ENCODE measurements at places on chromosomes 4 and X.

GRCh38 chr4:156939801-156940200 lies 31.8 kb downstream of the PDGFC start:
- DNase-seq: no peak

- DNase-seq: no peak
Observed at GRCh38 chr4:107600436-107600835, 119.6 kb downstream of the PAPSS1 start.

- DNase-seq: no peak
Observed at GRCh38 chr4:53026233-53026632, 164.1 kb downstream of the RASL11B start.

DNA sequence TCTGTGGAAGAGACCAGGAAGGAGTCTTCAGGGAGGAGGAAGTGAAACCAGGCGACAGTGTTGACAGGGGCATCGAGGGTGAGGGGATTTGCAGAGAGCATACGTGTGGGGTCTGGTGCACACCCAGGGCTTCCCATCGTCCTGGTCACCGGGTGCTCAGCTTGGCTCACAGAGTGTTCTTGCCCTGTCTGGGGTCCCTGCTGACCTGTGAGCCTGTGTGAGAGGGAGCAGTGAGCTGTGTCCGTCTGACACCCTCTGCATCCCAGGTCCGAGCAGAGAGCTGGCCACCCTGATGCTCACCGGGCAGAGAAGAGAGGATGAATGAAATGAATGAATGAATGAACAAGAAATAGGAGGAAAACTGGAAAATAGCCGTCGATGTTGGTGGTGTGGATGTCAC lies 46.5 kb downstream of the CPZ start:
- no peak for DNase-seq

- no peak for DNase-seq
Observed at GRCh38 chr4:173264684-173265185, 69.4 kb downstream of the HMGB2 start.

DNA sequence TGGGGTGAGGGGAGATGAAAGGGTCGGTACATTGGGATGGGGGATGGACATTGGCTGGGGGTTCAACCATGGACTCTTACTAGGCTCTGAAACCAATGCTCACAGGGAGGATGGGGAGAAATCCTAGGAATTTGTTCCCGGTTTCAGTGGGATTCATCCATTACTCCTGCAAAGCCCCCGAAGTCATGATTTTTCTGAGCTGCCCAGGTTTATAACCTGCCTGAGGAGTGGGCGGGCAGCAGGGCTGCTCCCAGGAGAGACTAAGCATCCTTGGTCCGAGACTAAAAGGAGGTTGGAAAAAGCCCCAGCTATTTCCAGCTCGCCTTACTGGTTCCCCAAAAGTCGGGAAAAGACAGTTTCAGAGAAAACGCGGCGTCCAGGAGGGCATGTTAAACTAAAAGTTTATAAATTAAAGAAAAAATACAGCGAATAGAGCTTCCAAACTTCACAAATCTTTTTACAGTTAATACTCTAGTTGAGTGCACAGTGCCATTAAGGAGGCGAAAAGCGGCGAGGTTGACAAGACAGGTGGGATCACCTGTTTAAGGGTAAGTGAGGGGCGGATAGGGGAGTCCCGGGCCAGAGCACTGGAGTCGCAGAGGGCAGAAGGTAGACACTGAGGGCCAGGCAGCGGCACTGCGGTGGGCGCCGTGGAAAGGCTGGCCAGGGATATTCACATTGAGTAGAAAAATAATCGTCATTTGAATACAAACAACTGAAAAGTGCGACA lies 3.7 kb downstream of the NKX3-2 start:
- no peak for DNase-seq

DNA sequence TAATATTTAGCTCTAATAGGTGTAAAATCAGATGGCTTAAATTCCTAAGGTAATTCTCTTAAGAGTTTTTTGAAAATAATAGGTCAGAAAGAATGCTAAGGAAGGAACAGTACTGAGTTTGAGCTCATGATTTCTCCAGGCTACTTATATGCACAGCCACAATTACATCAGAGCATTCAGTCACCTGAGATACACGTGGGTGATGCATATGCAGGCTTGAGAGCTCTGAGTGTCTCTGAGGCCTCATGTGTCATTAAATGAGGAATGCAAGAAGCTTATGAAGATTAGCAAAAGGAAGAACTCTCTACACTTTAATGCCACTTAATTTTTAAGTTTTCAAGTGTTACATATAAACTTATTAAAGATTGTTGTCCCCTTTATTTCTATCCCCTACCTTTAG lies 124.0 kb upstream of the STIM2 start:
- no peak for DNase-seq

GRCh38 chrX:20212486-20213089 lies 54.1 kb downstream of the RPS6KA3 start:
- DNase-seq: no peak

DNA sequence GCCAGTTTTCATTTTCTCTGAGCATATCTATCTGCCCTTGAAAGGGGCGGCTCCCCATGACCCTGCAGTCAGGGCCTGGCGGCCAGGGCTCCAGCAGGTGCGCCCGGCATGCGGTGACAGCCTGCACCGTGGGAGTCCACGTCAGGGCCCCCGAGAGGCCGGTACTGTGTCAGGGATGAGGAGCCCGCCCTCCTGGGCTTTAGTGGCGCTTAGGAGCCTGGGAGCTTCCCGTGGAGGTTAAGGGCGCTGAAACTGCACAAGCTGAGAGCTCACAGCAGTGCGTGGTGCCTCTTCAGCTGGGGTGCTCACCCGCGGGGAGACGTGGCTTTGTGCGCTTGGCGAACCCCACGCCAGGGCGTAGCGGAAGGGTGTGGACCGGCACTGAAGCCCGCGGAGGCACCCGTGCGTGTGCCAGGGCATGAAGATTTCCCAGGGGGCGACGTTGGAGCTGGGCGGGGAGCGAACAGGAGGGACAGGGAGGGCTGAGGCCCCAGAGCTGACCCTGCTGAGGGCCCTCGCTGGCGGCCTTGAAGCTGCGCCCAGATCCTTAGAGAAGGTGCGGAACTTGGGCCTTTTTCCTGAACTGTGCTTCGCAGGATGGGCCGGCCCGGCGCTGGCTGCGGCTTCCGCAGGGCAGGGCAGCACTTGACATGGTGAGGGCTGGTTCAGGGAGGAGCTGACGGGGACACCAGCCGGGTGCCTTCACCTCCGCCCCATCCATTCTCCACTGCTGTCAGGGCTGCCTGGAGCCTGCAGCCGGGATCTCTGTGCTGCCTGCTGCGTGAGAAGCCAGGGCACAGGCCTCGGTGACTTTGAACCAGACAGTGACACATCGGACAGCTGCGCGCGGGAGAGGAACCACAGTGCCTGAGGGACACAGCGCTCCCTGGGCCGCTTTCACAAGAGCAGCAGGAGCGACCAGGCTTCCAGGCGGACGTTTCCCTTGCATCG lies 32.9 kb downstream of the HTT-AS start:
- DNase-seq: peak; percentile 14

DNA sequence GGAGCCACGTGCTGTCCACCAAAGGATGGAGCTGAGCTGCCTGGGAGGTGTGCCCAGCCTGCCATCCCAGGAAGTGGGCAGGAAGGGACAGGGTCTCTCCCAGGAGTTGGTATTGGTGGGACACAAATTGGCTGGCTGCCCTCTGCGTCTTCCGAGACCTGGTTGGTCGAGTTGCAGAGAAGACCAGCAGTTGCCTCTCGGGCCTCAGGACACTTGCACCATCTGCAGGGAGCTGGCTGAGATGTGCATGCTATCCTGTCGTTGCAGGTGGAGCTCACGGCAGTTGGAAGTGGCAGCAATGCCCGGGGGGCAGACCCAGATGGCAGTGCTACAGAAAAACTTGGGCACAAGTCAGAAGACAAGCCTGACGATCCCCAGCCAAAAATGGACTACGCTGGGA lies 30.2 kb downstream of the BCORL1 start:
- DNase-seq: no peak

- no peak for DNase-seq
Observed at GRCh38 chrX:113868177-113868576, 715.7 kb upstream of the HTR2C start.

GRCh38 chr4:139833151-139833910 lies 167.7 kb downstream of the MGST2 start:
- no peak for DNase-seq

GRCh38 chr4:74632634-74633033 lies 161.7 kb downstream of the BTC start:
- DNase-seq: no peak

GRCh38 chr4:98638661-98639060 lies 19.8 kb downstream of the TSPAN5 start:
- no peak for DNase-seq

DNA sequence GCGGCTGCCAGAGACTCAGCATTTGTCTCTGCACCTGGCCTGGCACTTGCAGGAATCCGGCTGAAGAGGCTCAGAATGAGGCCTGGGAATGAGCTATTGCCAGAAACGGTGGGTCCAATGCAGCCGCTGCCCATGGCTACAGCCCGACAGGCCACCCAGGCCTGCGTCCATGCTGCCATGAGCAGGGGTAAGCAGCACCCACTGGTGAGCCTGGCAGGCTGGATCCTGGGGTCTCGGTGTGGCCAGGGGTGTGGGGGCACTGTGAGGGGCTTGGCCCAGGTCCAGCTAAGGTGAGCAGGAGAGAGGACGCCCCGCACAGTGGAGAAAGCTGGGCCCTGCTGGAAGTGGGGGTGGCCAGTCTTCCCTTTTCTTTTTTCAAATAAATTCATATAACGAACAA lies 60.3 kb upstream of the MXD4 start:
- no peak for DNase-seq

Data from activated T-helper 9 cell treated with anti-CD3 and anti-CD28 coated beads, Interleukin-2, amount 50 U/mL, for 16 hours (primary cell).